NCI-H748 treated with DMSO at 0.1 percent for 48 hours (cell line): ENCODE measurements at places on chromosomes 1 and 21.

DNA sequence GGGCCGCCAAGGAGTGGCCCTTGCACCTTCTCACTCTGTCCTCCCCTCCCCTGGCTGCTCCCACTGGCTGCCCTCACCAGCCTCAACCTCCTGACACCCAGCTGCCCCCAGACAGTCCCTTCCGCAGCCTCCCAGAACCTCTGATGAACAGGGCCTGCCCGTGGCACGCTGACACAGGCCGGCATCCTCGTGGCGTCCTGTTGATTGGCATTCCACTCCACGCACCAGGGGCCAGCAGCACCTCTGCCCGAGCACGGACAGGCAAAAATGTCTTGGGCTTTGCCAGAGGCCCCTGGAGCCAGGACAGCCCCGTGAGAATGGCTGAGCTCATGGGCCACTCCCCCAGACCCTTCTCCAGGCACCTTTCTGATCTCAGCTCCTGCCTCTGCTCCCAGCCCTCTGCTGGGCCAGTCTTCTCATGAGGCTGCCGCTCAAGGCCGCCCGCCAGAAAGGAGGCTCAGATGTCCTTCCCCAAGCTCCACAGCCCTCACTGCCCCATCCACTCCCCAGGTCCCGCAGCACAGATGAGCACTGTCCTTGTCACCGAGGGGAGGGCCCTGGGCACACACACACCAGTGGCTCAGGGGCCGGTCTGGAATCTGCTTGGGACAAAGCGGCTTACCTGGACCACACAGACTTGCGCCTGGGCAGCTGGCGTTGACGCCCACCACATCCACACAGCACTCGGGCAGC, 15.8 kb upstream of the RNF223 start:
- DNase-seq: no peak

DNA sequence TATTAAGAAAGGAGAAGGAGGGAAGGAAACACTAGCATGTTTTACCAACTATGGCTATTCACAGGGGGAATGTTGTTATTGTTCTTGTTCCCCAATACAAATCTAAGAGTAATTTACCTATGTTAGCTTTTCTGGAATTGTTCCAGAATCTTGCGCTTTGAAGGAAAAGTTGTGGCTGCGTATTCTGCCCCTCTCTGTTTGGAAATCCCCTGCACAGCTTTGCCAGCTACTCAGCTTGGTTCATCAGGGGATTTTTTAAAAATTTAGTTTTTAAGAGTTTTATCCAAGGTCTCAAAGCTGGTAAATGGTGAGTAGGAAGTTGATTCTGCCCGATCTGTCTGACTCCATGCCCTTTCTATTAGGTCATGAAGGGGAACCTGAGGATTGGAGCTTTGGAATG, 9.5 kb upstream of the IRF6 start:
- no peak for DNase-seq

- no peak for DNase-seq
Observed at GRCh38 chr1:197076585-197076984, 9.5 kb upstream of the F13B start.

- no peak for DNase-seq
Observed at GRCh38 chr1:202061055-202061454, 50.7 kb downstream of the ELF3 start.

GRCh38 chr21:15852146-15852545, 122.4 kb downstream of the USP25 start:
- DNase-seq: no peak

- no peak for DNase-seq
Observed at GRCh38 chr1:150149271-150150132, at the start of gene PLEKHO1. Gene PLEKHO1 (plus strand): TSS chr1:150149916. CDS start chr1:150150258, 342 bp downstream.

GRCh38 chr1:5947071-5947821, 45.0 kb downstream of the NPHP4 start:
- DNase-seq: no peak

DNA sequence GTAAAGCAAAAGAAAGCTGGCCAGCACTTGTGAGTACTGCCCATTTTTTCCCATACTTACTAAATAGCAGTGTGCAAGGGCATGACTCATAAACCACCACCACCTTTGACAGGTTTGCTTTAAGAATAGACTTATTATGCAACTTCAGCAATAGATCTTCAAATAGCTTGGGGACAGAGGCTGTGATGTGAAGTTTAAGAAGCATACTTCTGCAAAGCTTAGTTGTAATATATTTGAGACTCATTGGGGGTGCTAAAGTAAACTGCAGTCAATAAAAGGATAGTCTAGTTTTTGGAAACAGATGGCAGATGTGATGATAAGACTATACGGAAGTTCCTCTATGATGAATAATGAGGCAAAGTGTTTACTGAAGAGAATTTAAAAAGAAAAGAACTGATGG, 210.0 kb downstream of the PLA2G4A start:
- no peak for DNase-seq

DNA sequence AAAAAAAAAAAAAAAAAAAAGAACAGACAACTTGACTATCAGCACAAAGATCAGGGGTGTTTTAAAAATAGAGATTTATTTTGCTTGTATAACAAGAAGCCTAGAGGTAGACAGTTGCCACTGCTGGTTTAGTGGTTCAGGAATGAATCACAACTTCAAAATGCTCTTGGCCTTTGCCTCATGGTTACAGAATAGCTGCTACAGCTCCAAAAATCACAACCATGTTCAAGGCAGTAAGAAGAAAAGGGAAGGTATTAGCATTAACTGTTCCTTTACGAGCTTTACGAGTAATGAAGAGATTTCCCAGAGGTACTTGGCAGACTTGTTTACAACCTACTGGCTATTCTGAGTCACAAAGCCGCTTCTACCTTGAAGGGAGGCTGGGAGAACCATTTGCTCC, 52.5 kb upstream of the PPM1J start:
- DNase-seq: no peak

DNA sequence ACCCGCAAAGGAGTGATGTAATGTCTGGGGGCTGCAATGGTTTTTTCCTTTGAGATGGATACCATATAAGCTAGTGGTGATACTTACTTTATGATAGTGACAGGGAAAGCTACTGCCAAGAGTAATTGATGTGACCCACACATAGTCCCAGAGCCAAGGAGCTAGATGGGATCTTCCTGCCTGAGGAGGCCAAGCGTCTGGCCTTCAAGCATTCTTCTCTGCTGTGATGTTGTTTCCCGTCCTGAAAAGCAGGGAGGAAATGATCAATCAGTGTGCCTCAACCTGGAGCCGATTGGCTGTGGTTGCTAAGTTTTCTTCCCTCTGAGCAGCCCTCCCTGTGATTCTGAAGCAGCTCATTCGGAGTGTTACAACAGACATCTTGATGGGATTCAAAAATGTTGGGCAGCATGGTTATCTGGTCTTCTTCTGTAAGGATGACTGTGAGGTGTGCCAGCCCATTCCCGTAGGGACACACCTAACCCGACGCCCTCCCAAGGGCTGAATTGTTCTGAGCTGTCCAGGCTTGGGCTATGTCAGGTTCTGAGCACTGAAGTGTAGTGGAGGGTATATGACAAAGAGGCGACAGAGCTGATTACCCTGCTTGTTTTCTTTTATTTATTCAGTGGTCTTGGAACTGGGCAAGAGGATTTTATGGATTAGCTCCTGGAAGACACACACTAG, 56.7 kb downstream of the UCK2 start:
- no peak for DNase-seq

- DNase-seq: no peak
Observed at GRCh38 chr1:61343734-61344420, 261.5 kb downstream of the NFIA start.

- no peak for DNase-seq
Observed at GRCh38 chr1:45059829-45060228, 47.8 kb downstream of the UROD start.

DNA sequence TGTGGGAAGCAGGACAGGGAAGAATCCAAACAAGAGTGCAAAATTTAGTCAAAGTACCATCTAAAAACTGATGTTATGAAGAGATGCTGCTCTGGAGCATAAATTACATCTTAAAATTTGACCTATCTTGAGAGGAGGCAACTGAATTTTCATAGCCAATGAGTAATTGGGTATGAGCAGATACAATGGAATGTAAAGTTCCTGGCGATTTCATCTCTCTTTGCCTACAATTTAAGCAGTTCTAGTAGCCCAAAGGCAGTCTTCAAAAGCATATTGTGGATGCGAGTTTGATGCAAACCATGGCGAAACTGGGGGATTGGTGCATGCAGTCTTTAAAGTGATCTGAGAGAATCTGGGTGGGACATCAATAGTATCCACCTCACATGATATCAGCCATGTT, 1265.9 kb downstream of the BRINP3 start:
- no peak for DNase-seq

DNA sequence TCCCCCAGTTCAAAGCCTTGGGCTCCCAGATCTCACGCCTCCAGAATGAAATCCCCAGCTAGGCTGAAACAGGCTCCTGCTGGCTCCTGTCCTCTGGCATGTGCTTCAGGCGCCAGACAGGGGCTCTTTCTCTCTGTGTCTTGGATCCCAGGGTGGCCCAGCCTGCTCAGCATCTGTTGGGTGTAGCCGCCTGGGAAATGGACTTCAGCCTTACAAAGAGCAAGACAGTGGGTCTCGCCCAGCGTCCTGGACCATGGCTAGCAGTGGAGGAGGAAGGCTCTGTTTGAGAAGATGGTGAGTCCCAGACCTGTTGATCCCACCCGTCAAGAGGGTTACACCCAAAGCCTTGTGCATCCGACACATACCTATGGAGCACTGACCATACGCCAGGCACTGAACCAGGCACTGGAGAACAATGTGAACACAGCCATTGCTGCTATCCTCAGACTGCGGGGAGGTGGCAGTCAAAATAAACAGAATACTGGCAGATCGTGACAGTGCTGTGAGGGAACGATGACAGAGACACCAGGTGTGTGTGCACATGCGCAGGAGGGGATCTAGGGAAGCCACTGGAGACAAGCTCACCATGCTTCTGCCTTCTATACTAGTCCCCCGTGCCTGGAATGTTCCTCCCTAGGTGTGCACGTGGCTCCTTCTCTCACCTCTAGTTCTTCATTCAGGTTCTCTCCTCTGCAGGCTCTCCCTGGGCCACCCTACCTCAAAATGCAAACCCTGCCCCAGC, 93.0 kb upstream of the GCLM start:
- no peak for DNase-seq

GRCh38 chr1:228064741-228065542, 17.6 kb upstream of the ARF1 start:
- no peak for DNase-seq

DNA sequence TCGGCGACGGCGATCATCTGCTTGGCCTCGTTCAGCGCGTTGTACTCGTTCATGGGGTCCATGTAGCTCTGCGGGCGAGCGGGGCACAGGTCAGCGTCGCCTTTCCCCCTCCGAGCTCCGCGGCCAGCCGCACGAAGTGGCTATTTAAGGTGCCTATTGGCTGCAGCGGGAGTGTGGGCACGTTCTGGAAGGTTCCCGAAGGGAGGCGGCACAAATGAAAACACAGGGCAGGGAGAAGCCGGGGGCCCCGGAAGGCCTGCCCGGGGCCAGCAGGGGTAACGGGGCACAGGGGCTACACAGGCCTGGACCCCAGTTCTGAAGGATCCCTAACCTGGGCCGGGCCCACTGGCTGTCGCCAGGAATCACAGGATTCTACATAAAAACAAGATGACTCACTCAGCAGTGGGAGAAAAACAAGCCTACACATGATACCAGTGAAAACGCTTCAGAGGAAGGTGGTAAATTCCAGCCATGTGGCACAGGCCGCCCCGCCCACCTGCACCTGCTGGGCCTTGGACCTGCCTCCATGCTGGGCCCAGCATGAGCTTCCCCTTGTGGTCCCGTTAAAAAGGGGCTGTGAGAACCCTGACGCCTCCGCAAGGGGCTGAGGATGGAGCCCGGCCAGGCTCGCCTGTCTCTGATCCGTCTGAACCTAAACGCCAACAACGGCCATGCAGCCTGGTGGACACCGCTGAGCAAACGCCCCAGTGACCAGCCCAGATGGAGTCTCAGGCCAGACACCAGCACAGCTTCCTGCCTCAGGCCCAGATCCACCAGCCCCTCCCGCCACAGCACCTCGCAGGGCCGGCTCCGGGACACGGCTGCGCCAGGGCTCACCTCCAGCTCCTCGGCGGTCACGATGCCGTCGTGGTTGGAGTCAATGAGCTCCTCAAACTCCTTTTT, 3.9 kb upstream of the TNFRSF4 start:
- DNase-seq: no peak

- no peak for DNase-seq
Observed at GRCh38 chr1:54275349-54275748, 75.4 kb downstream of the MRPL37 start.

GRCh38 chr1:192631749-192632148, 4.2 kb upstream of the RGS13 start:
- no peak for DNase-seq

DNA sequence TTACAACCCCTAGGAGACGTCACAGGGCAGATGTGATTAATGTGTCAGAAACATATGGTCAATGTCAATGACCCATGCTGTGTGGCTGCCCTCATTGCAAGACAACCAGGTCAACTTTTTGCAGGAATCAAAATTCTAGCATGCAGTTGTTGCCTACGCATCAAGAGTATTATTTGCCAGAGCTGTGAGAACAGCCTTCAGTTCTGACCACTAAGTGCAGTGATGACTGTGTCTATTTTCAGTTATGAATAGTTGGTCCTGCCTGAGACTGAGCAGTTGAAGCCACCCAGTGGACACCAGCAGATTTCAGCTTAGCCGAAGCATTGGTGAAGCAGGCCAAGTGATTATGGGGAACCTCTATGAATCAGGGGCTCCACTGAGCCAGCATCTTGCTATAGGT, 47.3 kb downstream of the LYPLAL1 start:
- DNase-seq: no peak

- no peak for DNase-seq
Observed at GRCh38 chr1:27891196-27891889, 19.0 kb downstream of the THEMIS2 start.

GRCh38 chr1:9291914-9292360, 757 bp upstream of the SPSB1 start:
- DNase-seq: no peak

- DNase-seq: peak; percentile 70
Observed at GRCh38 chr1:219575563-219575962, 37.3 kb downstream of the ZC3H11B start.

DNA sequence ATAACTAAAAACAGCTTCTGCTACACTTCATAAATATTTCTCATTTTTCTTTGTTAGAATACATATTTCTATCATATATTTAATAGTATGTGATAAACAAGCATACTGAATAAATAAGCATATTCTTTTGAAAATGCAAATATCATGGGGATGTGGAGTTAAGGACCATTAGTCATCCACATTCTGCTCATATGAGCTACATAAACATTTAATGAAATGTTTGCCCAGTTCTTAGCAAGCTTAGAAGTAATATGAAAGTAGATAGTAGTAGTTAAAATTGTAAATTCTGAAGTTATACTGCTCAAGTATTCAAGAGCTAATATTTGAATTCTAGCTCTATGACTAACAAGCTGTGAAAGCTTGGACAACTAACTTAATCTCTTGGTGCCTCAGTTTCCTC, 10.1 kb upstream of the GORAB start:
- DNase-seq: no peak

DNA sequence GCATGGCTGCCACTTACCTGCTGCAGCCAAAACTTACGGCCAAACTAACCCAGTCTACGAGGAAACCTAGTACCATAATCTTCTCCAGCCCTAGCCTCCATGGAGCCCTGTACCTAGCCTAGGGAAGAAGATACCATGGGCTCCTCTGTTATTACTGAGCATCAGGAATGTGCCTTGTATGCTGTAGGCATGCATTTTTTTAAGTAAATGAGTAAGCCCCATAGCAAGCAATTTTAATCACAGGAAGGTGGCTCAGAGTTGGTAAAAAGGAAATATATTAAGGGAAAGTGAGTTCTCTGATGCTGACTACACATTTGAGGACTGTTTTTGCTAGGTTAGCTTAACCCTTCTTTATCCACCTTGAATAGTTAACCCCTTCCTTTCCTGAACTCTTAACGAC, 21.2 kb downstream of the NFASC start:
- no peak for DNase-seq
